ENCODE measurements at places on chromosomes 5 and 9. TPM values are rescaled to one million over a fixed set of nuclear protein-coding genes. Genes with fewer than 3 reads are reported as not detected.

ENTPD2 gene
- total RNA-seq: not detected

AGXT2 gene
- total RNA-seq: not detected

- no peak for DNase-seq
These were observed 702.1 kb downstream of the SEMA5A start for GRCh38 chr5:8843771-8844170.

DNA sequence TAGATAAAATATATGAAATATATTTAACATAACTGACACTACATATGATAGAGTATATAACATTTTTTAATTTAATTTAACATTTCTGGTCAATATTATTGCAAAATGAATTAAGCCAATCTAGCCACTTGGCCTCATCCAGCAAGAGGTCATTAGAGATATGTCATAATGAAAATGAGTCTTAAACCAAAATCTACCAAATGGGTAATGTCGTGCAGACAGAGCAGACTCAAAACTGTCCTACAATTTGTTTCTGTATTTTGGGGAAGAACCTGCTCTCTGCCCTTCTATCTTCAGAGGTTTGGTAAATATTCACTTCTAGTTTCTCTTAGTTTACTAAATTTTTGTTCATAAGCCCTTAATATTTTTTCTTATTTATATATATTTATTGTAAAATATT is 61.4 kb downstream of the ARHGEF28 start:
- DNase-seq: no peak

DNA sequence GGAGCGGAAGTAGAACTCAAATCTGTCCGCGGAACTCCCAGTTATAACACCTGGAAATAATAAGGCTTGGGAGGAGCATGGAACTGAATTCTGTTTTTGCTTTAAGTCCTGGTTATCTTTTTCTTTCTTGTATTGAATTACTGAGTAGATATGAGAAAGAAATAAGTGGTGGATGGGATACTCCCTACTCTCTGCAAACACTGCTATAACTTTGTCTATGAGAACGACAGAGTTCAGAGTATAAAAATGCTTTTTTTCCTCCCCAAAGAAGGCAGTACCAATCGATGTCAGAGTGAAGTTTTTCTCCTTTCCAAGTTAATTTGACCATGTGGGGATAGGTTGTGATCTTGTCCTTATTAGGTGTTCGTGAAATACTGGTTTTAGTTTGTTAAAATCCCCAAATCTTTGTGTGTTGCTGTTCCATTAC is 1.2 kb downstream of the RIC1 start:
- no peak for DNase-seq

DNA sequence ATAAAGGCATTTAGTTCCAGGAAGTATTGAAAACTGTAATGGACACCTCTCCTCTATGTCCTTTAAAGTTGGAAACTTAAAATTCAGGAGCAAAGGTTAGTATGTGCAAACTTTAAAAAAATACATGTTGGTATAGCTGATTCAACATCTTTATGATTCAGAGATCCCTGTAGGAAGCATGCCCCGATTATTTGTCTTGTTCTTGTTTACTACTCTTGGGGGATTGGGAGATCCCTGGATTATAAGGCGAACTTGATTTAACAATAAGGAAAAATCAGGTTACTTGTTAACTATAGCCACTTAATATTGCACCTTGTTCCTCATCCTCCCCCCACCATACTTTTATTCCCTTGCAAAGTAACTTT is 1.7 kb downstream of the F2RL1 start:
- DNase-seq: no peak
